Peyer's patch (tissue), 4 donors: ENCODE measurements at places on chromosomes 6 and 20.
A peak's percentile ranks its signal among the peaks of the same experiment; 100 is the strongest.

GRCh38 chr6:42742116-42742894 lies 3.6 kb downstream of the TBCC start:
- no peak for DNase-seq

DNA sequence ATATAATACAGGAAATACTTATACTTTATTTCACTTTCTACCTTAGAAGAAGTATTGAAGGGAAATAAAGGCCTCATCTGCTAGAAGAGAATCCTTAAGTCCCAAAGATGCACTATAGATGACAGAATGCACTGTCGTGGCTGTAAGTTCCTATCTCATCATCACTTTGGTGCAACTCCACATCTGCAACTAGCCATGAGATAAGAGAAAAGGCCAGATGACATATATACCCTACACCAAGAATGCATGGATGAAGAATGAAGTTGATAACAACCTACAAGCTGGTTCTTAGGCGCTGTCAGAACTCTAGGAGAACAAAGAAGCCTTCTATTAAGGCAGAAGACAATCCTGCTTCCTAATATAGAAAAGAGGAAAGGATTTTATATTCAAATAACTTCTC lies 11.6 kb upstream of the PLN start:
- DNase-seq, result no peak

DNA sequence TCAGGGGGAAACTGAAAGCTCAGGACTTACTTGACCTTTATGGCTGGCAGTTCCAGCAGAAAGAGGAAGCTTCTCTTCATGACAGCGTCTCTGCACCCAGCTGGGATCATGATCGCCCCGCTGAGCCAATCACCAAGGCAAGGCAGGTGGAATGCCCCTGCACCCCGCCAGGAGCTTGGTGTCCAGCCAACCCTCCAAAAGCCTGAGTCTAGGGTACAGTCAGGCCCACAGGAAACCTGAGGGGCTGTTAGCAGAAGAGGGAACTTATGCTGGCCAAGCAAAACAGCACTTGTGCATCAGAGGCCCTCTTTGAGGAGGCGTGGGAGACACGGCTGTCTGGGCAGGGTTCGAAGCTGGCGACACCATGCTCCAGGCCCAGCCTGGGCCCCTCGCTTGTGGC lies 188.3 kb upstream of the GMDS start:
- DNase-seq, result no peak

GRCh38 chr6:90739802-90740201 lies 152.9 kb upstream of the MAP3K7 start:
- no peak for DNase-seq

- DNase-seq, result no peak
Observed at GRCh38 chr6:152100183-152100618, 292.7 kb downstream of the ESR1 start.

DNA sequence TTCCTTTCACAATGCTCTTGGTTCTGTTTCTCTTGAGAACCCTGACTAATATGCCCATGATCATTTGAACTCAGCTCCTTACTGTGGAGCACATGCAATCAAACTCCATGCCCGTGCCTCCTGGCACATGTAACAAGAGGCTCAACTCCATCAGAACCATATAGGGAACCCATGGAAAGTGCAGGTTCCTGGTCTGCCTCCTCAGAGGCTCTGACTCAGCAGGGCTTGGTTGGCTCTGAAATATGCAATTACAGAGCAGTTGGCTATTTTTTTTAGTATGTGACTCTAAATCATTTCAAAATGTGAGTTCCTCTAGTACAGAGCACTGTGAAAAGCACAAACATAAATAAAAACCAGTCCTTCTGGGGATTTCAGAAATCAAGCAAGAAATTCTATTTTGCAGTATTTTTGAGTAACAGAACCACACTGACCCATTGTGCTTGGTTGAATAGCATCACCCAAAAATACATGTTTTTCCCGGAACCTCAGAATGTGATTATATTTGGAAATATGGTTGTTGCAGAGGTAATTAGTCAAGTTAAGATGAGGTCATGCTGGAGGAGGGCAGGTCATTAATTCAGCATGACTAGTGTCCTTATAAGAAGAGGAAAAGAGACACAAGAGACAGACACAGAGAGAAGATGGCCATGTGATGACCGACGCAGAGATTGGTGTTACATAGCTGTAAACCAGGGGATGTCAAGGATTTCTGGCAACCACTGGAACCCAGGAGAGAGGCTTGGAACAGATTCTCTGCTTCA lies 13.2 kb upstream of the MAP3K4 start:
- no peak for DNase-seq

GRCh38 chr6:54053881-54054391 lies 57.3 kb upstream of the MLIP start:
- DNase-seq, result peak; percentile 78

GRCh38 chr6:152244998-152245630 lies 392.0 kb downstream of the SYNE1 start:
- no peak for DNase-seq

- DNase-seq, result peak; percentile 56
Observed at GRCh38 chr6:39377539-39377950, 55.0 kb upstream of the KCNK16 start.

GRCh38 chr20:1302685-1303541 lies 26.0 kb downstream of the SDCBP2 start:
- DNase-seq, result no peak

- DNase-seq, result no peak
Observed at GRCh38 chr20:10619427-10619826, 54.4 kb downstream of the JAG1 start.

- DNase-seq, result no peak
Observed at GRCh38 chr20:673603-674001, 2.0 kb downstream of the SCRT2 start.

- DNase-seq, result no peak
Observed at GRCh38 chr6:70162972-70163371, 139.9 kb downstream of the COL9A1 start.

DNA sequence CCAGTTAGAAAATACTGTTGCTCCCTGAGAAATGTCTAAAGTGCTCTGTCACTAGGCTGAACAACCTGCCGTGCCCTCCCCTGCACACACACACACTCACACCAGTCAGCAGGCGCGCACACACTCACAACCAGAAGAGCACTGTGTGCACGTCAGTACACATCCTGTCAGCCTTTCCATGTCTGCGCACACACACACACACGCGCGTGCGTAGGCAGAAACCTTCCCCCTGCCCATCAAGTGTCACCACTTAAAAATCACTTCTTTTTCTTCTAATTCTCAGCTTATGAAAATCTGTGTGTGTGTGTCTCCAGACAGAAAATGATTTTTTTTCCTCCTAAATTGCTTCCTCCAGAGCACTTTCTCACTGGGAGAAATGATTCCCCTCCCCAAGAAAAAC lies 100.3 kb downstream of the EDN3 start:
- no peak for DNase-seq

DNA sequence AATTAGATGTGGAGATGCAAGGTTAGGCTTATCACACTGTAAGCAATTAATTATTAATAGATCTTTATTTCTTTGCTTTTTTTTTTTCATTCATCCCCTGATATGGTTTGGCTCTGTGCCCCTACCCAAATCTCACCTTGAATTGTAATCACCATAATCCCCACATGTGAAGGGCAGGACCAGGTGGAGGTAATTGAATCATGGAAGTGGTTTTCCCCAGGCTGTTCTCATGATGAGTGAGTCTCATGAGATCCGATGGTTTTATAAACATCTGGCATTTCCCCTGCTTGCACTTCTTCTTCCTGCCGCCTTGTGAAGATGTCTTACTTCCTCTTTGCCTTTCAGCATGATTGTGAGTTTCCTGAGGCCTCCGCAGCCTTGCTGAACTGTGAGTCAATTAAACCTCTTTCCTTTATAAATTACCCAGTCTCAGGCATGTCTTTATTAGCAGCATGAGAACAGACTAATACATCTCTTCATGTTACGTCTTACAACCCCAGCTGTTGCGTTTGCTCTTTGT lies 333.8 kb downstream of the CDH26 start:
- DNase-seq, result no peak

- DNase-seq, result no peak
Observed at GRCh38 chr6:37033819-37034795, 28.7 kb downstream of the FGD2 start.

DNA sequence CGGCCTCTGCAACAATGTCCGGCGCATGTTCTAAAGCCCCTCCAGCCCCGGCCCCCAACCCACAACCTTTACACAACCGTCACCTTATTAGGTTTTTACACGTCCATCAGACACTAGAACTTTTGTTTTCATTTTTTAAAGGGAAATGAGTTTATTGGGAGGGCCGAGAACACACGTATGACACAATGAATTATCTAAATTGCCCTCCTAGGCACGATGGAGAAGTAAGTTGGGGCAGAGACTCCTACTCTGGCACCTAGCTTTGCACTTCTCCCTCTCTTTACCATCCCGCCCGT lies 1.2 kb upstream of the DLL1 start:
- DNase-seq, result no peak

DNA sequence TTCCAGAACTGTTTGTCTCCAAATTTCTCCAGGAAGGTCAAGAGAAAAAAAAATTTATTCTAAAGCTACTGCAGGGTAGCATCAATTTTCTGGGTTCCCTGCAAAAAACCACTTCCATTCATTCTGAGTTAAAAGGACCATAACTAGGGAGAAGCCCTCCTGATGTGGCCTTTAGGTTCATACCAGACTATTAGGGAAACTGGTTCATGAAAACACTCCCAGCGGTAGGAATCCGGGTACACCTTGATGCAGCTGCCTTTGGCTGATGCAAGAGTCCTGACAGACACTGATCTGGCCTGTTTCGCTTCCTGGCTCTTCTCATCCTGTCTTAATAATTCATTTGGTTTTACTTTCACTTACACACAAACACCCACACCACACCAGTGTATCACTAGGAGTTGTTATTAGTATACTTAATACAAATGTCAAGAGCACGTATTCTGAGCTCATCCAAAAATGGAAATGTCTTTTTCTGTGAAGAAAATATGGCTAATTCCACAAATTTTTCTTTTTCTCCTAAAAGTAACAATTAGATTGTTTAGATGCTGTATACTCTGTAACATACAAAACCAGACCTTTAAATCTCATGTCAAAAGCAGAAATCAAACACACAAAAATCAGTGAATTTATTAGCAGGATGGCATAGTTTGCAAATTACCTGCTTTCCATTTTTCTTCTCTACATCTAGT lies 38.4 kb upstream of the ARHGAP18 start:
- DNase-seq, result peak; percentile 73

GRCh38 chr6:38776515-38776914 lies 61.4 kb downstream of the DNAH8 start:
- DNase-seq, result no peak

GRCh38 chr6:37546141-37546871 lies 46.6 kb upstream of the CCDC167 start:
- DNase-seq, result no peak

DNA sequence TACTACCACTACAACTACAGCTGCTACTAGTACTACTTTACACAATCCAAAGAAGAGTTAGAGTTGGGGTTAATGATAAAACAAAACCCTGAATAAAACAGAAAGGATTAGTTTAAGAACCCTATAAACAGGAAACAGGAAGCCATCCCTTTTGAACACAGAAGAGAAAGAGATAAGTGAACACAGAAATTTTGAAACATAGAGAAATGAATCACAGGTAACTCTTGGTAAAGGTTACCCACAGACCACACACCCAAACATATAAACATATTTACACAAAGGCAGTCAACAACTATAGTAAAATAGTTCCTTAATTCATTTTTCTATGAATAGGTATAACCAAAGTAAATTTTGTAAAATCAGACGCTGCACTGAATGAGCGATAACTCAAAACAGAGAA lies 98.1 kb downstream of the RNGTT start:
- no peak for DNase-seq

- DNase-seq, result no peak
Observed at GRCh38 chr20:11261533-11262000, 587.8 kb upstream of the JAG1 start.

DNA sequence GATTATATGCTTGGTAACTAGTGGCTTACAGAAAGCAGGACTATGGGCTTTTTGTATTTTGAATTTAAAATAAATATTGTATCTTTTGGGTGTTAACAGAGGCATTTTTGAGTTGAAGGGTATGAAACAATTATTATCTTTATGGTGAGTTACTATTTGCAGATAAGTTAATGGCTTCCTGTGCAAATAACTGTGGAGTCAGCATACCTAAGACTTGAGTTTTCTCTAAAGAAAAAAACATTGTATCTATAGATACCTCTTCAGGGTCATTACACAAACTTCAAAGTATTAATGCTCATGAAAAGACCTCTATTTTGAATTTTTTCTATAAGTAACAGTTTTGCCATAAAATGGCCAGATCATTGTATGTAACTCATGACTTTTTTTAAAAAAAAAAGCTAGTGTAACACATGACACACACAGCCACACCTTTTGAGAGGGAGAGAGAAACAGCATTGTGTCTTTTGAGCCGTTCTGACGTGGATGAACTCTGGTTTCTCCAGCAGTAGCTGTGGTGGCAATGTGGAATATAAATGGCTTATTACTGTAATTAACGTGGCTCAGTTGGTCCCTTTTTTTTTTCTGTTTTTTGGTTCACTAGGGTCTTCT lies 36.3 kb downstream of the PLEKHG1 start:
- no peak for DNase-seq

DNA sequence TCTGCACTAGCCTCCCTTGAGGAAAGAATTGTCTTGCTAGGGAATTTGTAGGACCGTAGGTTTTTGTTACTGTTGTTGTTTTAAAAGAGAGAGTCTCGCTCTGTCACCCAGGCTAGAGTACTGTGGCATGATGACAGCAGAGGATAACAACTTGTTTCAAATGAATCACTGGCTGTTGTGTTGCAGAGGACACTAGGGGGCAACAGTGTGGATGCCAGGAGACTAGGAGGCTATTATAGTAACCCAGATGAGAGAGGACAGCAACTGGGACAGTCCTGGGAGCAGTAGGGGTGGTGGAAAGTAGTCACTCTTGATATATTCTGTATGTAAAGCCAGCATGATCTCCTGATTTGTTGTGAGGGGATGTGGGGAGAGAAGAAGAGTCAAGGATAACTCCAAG lies 41.8 kb upstream of the LAMA4 start:
- DNase-seq, result no peak

- DNase-seq, result no peak
Observed at GRCh38 chr6:122947355-122947754, 48.7 kb upstream of the CLVS2 start.

GRCh38 chr6:33707771-33708170 lies 3.7 kb downstream of the UQCC2 start:
- no peak for DNase-seq

DNA sequence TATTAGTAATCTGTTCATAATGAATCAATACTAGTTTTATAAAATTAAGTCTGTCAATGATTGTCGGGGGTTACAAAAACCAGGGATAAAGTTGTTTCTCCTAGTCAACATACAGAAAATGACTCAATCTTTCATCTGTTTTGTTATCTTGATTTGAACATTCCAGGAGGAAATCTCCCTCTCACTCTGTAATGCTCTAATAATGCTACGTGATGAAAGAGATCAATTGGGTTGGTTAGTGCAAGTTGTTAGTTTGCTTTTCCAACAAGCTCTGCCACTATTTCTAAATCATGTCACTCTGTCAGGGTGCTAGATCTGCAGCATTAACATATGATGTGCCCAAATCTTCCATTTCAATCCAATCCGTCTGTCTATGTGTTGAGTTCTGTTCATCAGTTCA lies 379.5 kb upstream of the GJE1 start:
- DNase-seq, result no peak

- DNase-seq, result no peak
Observed at GRCh38 chr6:97133067-97133466, 149.9 kb downstream of the MMS22L start.
